ENCODE measurements at places on chromosomes 2 and 18.

- no peak for DNase-seq
These were observed 140.1 kb upstream of the AQP4 start for GRCh38 chr18:27005589-27005988.

DNA sequence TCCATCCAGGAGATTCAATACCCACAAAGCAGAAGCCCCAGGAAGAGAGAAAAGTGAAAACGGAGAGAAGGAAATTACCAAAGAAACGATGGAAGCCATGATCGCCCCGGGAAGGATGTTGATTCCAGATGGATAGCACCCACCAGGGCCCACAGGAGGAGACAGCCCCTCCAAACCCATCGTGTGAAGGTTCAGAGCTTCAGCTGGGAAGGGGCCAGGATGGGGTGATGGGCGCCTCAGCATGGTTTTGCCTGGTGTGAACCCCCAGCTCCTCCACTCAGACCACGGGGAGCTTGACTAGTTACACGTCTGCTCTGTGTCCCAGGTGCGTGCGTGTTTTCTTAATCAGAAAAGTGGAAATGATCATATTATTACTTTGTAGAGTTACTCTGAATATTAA, 264.5 kb downstream of the EIPR1 start:
- no peak for DNase-seq

DNA sequence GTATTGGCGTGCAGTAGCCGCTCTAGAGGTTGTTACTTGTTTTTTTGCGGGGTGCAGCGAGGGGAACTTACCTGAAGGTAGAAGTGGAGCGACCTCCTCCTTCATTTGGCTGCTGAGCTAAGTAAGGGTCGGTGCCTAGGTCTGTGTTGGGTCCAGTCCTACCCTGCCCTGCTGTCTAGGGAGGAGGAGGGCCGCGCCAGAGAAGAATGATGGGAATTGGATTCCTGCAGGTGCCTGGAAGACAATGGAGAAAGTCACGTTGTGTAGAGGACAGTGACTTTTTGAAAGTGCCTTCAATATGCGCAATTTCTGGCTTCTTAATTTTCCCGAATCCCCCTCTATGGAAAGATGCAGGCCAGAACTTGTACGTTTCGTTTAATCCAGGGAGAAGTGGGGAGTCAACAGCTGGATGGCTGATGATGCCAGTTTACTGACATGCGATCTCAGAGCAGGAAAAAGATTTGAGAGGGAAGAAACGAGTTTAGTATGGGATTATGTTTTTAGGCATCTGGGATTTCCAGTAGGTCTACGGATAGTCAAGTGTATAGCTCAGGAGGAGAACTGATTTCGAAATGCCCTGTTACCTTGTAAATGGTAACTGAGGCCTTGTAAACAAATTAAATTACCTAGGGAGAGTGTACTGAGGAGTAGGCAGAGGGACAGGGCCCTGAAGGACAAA, 653 bp downstream of the MRPS9 start:
- DNase-seq = no peak

DNA sequence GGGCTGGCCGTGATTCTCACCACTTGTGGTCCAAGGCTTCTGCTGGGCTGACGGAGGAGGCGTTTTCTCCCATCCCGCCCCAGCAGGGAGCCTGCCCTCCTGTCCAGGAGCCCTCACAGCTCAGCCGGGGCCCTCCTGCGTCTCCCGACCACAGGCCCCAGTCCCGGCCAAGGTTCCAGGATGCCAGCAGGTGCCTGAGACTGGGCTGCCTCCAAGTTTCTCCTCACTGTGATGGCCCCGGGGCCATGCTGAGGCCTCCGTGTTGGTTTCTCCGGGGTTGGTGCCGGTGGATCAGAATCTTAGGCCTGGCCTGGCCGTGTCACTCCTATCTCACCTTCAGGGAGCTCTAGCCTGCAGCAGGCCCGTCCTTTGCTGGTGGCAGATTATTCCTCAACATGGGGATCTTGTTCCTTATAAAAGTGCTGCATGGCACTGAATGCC, 5.9 kb downstream of the KCNG2 start:
- no peak for DNase-seq

GRCh38 chr18:9726936-9727335, 18.8 kb downstream of the RAB31 start:
- no peak for DNase-seq

DNA sequence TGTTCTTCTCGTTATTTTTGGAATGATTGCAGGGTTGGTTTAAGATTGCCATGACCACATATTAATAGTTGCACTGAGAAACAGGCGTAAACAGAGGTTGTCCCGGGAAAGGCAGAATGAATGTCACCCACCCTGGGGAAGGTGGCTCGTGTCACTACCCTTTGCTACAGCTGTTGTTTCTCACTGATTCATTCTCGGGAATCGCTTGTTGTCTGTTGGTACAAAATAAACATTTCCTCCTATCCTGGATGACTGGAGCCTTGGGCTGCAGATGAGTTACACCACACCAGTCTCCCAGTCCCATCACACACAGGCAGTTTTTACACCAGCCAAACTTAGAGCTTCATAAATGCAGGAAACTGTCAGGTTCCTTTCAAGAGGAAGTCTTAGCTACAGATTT, 216.7 kb downstream of the GBX2 start:
- no peak for DNase-seq

DNA sequence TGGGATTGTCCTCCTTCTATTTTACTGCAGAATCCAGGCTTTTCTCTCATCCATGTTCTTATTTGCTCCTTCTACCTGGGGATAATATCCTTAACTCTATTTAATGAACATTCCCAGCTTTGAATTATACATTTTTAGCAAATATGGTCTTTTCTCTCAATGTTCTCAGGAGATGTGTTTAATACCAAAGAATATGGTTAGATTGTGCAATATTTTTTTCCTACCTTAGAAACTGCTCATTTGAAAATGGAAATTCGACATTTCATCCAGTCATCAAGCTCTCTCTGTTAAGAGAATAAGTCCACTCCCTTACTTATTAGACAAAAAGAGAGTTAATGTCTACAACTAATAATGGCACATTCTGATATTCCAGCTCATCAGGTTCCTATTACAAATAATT, 160.4 kb upstream of the GULP1 start:
- no peak for DNase-seq

- DNase-seq = no peak
These were observed 100.5 kb downstream of the INHBB start for GRCh38 chr2:120446236-120447126.

DNA sequence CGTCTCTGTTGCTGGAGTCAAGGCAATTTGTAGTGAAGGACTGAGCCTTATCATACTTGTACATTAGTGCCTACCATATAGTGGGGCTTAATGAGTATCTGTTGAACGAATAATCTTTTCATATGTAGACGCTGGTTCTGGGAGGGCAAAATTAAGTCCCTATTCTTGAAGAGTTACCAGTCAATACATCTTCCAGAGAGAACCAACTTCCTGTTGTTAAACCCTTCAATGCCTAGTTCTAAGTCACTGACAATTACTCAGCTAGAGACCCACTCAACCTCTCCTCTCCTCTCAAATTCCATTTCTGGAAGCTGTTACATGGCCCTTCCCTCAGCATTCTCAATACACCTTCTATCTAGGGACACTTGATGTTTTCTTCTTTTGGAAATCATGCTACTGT, 1.1 kb upstream of the MOB4 start:
- no peak for DNase-seq

DNA sequence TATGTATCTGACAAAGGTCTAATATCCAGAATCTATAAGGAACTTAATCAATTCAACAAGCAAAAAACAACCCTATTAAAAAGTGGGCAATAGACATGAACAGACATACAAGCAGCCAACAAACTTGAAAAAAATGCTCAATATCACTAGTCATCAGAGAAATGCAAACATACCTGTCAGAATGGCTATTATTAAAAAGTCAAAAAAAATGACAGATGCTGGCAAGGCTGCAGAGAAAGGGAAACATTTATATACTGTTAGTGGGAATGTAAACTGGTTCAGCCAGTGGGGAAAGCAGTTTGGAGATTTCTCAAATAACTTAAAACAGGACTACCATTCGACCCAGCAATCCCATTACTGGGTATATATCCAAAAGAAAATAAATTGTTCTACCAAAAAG, 21.6 kb downstream of the SESTD1 start:
- no peak for DNase-seq

DNA sequence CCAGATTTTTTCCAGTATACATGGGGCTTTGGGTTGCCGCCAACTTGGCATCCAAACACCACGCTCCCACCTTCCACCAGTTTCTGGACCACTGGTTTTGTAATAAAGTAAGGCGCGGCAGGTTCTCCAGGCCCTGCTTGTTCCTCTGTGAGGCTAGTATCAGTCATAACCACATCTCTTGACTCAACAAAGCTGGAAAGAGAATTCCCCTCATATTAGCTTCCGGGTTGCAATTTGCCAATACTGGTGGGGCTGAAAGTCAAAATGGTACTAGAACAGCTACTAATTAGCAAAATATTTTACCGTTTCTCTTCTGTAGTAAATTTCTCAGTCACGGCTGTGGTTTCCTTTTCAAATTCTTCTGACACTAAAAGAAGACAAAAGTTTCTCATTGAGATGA, 25.0 kb downstream of the TTN start:
- DNase-seq = no peak

GRCh38 chr2:26522325-26522724, 44.4 kb upstream of the OTOF start:
- DNase-seq = no peak

- peak; percentile 78 for DNase-seq
These were observed at the start of gene PSD4 for GRCh38 chr2:113173542-113174375. TSS of gene PSD4 (plus strand) at chr2:113173971. CDS start at chr2:113182457, 8,486 bp downstream.

DNA sequence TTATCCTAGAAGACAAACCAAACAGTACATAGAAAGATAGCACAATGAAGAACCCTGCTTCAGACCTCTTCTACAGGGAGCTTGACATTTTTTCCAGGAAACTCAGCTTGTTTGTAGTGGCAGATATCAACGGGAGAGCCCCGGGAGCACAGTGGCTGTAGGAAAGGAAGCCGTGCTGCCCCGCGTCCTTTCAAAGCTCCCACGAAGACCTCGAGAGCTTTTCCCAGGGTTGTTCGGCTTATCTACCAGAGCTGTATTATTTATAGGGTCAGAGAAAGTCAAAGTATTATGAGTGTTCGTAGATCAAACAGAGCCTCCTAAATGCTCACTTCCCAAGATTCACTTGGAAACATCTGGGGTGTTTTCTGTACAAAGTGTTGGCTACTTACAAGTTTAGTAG, 167.1 kb upstream of the COPS8 start:
- DNase-seq = no peak

GRCh38 chr18:39190508-39190907, 1624.9 kb upstream of the CELF4 start:
- no peak for DNase-seq

GRCh38 chr2:67289921-67290371, 107.2 kb upstream of the ETAA1 start:
- DNase-seq = no peak

DNA sequence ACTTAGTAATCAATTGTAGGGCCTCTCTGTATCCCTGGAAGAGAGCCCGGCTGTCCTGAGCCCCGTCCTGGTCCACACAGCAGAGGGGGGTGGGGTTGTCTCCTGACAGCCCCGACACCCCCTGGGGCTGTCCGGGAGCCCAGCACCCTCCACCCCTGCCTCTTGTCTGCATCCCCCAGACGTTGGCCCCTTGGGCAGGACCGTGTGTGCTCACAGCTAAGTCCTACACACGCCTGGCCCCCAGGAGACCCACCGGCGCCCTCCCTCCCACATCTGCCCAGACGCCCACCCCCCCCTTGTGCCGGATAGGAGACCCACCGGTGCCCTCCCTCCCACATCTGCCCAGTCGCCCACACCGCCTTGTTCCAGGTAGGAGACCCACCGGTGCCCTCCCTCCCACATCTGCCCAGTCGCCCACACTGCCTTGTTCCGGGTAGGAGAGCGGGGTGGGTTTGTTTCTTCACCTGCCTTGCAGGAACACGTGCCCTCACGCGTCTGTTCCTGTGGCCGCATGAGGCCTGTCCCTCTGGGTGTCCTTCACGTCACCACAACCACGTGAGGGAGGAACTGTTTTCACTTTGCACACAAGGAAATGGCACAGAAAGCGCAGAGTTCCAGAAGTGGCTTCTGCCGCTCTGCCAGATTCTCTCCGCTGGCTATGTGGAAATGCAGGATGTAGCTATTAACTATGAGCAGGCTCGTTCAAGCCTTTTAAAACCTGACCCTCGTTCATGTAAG, 61.1 kb upstream of the NFATC1 start:
- DNase-seq = no peak

- DNase-seq = no peak
These were observed 2.0 kb upstream of the MYO1B start for GRCh38 chr2:191243154-191243553.

DNA sequence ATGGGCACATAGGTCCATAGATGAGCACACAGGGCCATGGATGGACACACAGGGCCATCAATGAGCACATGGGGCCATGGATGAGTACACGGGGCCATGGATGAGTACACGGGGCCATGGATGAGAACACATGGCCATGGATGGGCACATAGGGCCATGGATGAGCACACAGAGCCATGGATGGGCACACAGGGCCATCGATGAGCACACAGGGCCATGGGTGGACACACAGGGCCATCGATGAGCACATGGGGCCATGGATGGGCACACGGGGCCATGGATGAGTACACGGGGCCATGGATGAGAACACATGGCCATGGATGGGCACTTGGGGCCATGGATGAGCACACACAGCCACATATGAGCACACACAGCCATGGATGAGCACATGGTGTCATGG, 192.6 kb upstream of the HDAC4 start:
- DNase-seq = no peak

DNA sequence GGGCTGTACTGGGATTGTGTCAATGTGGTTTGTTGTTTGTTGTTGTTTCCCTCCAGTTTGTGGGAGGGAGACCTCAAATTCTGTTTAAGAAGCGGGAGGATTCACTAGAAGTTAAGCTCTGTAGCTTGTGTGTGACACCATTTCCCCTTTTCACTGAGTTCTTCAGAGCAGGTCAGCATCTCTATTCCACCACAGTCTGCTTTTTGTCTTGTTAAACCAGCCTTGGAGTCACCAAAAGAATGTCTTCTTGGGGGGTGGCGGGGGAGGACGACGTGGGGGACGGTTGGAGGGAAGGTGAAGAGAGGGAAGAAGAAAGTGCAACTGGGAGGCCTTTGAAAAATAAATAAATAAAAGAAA, 2.3 kb upstream of the BCL11A start:
- no peak for DNase-seq

- no peak for DNase-seq
These were observed 16.6 kb upstream of the GPBAR1 start for GRCh38 chr2:218244204-218244603.

DNA sequence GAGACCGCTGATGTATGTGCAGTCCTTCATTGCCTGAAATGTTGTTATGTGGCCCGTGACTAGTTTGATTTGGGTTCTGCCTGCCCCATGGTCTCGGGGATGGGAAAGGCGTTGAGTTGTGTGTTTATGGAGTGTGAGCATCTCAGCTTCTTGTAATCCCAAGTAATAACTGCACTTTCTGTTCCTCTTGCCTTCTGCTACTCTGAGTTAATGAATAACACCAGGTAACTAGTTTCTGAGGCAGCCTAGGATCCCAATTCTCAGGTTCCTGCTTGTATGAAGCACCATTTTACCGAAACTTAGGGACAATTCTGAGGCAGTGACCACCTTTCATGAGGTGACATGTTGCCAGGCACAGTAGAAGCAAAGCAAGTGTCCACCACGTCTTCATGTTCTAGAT, 170.0 kb downstream of the ALK start:
- no peak for DNase-seq

- no peak for DNase-seq
These were observed 57.1 kb downstream of the SLC16A14 start for GRCh38 chr2:230011617-230012016.

Data from GM12891 (cell line).